ENCODE measurements at places on chromosomes 1 and 21.
A peak's percentile ranks its signal among the peaks of the same experiment; 100 is the strongest.

- DNase-seq, result no peak
These were observed 3.2 kb downstream of the LAD1 start for GRCh38 chr1:201395936-201396335.

DNA sequence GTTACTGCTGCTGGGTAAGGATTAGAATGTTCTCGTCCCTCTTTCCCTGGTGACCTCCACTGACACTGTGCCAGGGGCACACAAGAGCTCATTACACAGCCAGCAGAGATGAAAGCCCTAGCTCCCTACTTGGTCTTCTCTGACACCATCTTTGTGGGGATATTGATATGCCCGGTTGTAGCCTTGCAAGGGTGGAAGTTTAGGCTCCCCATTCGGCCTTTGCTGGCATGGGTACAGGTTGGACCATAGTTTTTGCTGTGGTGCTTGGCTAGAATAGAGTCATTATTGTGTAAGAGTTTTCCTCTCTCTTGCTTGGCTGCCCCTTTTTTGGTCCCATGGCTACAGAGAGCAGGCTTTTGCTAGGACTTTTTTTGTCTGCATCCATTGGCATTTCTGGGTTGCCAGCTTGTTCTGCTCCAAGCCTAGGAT, 12.3 kb downstream of the RAB4A start:
- DNase-seq, result no peak

DNA sequence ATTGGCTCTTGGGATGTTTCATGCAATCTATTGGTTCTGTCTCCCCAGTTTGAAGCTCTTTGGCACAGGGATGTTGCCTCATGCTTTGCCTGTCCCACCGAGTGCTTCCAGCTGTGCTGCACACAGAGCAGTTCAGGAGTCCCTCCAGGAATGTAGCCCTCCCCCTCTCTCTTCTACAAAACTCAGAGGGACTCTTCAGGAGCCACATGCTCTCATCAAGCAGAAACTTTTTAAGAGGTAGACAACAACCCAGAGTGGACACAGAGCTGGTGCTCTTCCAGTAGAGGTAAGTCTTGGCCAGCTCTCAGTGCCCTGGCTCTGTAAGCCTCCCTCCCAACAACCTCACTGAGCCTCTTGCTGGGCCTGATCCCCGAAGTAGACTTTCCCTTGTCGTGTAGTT, 11.6 kb upstream of the ZNF697 start:
- peak; percentile 41 for DNase-seq

GRCh38 chr1:12472798-12473551, 145.0 kb downstream of the DHRS3 start:
- peak; percentile 57 for DNase-seq

DNA sequence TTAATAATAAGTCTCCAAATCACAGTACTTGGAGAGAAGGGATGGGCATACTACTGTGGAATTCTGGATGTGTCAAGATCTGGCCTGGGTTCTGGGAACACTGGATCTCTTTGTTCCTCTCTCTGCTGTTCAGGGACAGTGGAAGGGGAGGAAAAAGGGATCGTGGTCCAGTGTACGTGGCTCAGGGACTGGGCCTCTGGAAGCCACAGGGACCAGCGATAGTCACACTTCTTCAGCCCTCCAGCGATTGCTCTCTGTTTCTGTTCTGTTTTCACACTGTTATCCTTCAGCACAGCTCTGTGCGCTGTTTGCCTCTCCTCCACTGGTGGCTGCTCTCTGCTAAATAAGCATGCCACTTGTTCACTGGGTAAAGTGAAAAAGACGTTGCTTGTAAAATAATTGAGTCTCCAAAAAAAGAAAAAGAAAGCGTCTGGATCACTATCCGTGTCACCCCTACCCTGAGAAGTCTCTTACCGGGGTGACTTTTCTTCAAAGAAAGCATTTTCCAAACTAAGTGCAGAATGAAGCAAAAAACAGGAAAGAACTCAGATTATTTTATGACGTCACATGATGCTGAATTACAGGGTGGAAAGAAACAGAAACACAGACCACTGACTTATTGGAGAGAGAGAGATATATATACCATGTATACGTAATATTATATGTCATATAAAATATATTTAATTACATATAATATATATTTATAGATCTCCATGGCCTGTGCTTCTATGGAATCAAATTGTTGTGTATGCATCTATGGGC, 279.4 kb downstream of the RGS7 start:
- DNase-seq, result no peak

GRCh38 chr1:23751050-23751814, 8.0 kb downstream of the ELOA start:
- peak; percentile 57 for DNase-seq

DNA sequence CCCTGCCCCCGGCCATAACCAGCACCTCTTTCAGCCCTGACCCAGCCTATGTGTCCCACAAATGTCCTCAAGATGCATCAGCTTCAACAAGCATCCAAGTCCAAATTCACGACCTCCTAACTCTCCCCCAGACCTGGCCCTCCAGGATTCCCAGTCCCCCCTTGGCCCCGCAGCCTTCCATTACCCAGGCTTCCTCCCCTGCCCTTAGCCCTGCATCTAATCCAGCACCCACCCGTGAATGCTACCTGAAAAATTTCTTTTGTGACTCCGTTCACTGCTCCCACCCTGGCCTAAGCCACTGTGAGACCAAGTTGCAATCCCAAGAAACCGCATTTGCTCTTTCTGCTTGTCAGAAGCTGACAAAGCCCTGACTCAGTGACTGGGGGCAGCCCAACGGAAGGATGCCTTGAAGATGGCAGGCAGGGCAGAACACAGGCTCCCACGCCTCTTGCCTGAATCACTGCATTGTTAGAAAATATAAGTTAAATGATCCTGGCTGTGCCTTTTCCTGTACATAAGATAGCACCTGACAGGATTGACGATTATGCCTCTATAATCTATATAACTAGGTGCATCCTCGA, 939 bp upstream of the MFAP2 start:
- DNase-seq, result peak; percentile 95
